ENCODE measurements at places on chromosomes 3 and 15. TPM values are rescaled to one million over a fixed set of nuclear protein-coding genes. Genes with fewer than 3 reads are reported as not detected.

Gene USP13
- 9.8 TPM for total RNA-seq

Gene BLM
- total RNA-seq, result 11.3 TPM

Gene NOX5
- not detected for total RNA-seq

Gene ZNF621
- total RNA-seq, result 10.2 TPM

Gene RHCG
- not detected for total RNA-seq

Gene TUSC7
- not detected for total RNA-seq

Gene GOLGA8R
- total RNA-seq, result not detected

Gene ATP13A5
- not detected for total RNA-seq

Gene ACP3
- not detected for total RNA-seq

Gene KBTBD8
- total RNA-seq, result 4.9 TPM

Gene FYCO1
- 12.6 TPM for total RNA-seq

Gene MKRN3
- 12.4 TPM for total RNA-seq

Gene GABRB3
- total RNA-seq, result 3.6 TPM

Gene NPAP1
- not detected for total RNA-seq

Gene FBLN2
- total RNA-seq, result 59.9 TPM

Gene TAMM41
- total RNA-seq, result 0.59 TPM

Gene ACKR2
- total RNA-seq, result not detected

Gene CGNL1
- total RNA-seq, result not detected

Gene CLRN1
- not detected for total RNA-seq

Gene SATB1
- total RNA-seq, result not detected

Gene PLSCR1
- total RNA-seq, result 117 TPM

Gene FOXL2NB
- total RNA-seq, result not detected

Gene POC1A
- 14.2 TPM for total RNA-seq

Gene OXSM
- 23.2 TPM for total RNA-seq

Gene CCDC54
- total RNA-seq, result not detected

Gene FLNB
- 128 TPM for total RNA-seq

Gene NME9
- not detected for total RNA-seq

Gene FOXB1
- not detected for total RNA-seq

Gene UNC45A
- 64.2 TPM for total RNA-seq

Gene ST8SIA2
- total RNA-seq, result not detected
